HepG2 (cell line): ENCODE measurements at places on chromosomes 7 and 10. TPM values are rescaled to one million over a fixed set of nuclear protein-coding genes. Genes with fewer than 3 reads are reported as not detected.

DNA sequence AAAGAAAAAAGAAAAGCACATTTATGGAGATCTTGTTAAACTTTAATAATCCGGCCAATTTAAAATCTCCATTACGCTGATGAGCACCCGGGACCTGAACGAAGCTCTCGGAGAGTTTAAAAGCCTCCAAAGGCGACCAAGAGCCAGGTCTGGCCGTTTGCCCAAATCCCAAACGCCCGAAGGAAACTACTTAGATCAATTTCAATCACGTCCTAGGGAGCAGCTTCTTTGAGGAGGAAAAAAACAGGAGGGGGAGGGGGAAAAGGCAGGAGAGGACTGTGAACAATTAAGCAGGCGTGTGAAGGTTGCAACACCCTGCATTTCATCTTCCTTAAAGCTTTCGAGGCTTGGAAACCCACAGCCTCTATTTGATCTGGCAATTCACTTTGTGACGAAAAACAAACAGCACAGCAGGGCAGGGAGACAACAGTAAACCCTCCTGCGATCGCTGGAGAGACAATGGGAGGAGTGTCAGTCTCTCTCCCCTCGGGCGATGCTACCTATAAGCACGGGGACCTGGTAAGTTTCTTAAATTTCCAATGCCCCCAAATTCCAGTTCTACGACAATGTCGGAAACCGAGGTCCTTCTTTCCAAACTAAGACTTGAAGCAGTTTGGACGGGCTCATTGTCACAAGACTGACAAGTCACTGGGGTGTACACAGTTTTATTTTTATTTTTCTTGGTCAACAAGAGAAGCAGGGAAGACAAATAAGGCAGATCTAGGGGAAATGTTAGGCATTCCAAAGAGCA lies 1.2 kb downstream of the KLF6 start:
- DNase-seq: peak; percentile 86
- peaks cover 38% of the 10 kb centered on the region for H3K36me3 ChIP-seq
- peaks cover 66% of the 10 kb centered on the region for H3K4me1 ChIP-seq

The STEAP4 gene
- not detected in 2 replicates for total RNA-seq

- no peak overlapping the region for H3K4me3 ChIP-seq
- H3K27me3 ChIP-seq: no peaks in the 10 kb centered on the region
- H3K27ac ChIP-seq: no peak overlapping the region
- DNase-seq: peak; percentile 37
- H3K4me1 ChIP-seq: 0 out of 2 replicates have a peak, but pooled peaks cover 7% of the 10 kb centered on the region
Measured at GRCh38 chr7:133854739-133855138, 272.4 kb upstream of the LRGUK start.

DNA sequence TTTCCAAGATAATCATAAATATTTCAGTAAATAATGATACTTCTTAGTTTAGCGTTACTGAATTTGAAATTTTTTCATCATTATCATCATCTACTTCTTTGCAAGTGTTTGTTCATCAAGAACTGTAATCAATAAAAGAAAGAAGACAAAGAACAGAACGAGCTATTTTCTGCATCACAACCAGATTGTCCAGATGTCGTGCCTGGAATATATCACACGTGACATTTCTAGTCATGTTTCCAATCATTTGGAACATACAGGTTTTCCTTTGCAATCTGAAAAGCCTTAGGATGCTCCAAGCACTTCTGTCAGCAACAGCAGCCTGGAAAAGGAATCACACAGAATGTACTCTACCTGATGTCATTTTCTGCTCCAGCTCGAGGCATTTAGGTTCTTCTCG lies 107.4 kb downstream of the FAM107B start:
- 0 out of 2 replicates have a peak, but pooled peaks cover 13% of the 10 kb centered on the region for H3K4me1 ChIP-seq
- H3K36me3 ChIP-seq: no peaks in the 10 kb centered on the region
- no peak overlapping the region for H3K4me3 ChIP-seq
- H3K27me3 ChIP-seq: no peaks in the 10 kb centered on the region
- H3K27ac ChIP-seq: no peak overlapping the region

DNA sequence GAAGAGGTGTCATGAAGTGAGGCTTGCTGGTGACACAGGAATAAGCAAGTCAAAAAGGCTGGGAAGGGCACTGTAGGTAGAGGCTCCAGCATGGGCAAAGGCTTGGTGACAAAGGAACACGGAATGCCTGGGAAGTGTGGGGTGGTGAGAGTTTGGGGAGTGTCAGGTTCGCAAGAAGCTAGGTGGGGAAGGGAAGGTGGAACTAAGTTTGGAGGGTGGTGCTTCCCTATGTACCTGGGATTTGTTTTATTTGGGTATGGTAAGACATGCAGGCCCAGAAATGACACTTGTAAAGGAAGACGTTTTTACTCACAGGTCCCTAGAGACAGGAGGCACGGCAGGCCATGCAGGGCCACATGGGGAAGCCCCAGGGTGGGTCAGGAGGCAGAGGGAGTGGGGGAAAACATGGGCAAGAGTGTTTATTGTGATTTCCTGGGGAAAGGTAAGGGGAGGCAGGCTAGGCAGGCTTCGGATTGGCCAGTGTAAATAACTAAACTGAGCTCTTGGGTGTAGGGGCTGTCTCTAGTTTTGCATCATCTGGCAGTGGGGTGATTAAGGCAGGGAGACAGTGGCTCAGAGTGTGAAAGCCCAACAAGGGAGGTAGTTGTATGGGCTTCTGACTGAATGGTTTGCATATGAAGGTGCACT lies 52.1 kb downstream of the SH2D4B start:
- H3K4me1 ChIP-seq: no peaks in the 10 kb centered on the region
- DNase-seq: no peak
- H3K27ac ChIP-seq: no peak overlapping the region
- no peaks in the 10 kb centered on the region for H3K36me3 ChIP-seq

The LRRC18 gene
- total RNA-seq: not detected in 2 replicates
